Activated CD4-positive, alpha-beta T cell treated with anti-CD3 and anti-CD28 coated beads, Interleukin-2, amount 50 U/mL, for 24 hours (primary cell): ENCODE measurements at places on chromosomes 2 and 18.

DNA sequence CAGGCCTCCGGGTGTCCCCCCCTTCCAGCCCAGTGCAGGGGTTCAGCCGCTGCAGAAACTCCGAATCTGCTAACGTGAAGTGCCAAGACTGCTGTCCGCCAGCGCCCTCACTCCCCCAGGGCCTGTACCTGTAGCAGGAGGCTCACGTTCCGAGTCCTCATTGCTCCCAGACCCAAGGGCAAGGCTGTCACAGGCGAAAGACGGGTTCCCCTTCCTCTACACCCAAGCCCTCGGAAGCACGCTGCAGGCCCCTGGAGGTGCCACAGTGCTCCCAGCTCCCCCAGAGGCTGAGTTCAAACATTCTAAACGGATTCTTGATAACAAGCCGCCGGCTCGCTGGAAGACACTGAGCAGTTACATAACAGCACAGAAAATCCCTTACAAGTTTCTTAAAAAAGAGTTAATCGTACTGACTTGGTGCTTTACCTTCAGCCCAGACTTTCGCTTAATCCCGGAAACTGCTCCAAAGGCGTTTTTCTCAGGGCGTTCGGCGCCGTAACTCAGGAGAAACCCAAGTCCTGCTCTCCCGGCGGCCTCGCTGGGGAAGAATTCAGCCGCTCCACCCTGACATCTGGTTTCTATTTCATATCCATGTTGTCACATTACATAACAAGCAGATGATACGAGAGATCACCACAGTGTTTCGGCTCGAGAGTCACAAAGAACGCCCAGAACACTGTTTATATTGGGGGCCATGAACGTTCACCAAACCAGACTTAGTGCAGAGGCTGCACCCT, 92.0 kb downstream of the HDAC4 start:
- DNase-seq = no peak

DNA sequence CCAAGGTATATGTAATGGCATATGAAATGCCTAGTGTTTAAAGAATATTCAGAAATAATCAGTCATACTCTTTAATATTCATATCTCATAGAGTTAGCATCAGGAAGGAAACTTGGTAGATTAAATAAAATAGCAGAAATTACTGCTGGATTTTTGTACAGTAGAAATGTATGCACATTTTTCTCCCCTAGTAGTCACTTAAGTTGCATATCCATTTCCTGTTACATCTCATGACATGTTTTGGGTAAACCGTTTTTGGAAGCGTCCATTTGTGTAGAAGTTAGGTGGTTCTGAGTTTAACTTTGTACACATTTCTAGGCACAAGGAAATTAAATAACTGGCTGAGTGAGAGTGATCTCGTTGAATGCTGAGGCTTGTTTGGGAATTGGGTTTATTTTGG, 21.9 kb downstream of the NEDD4L start:
- no peak for DNase-seq

GRCh38 chr2:74789271-74789670, 44.7 kb upstream of the HK2 start:
- DNase-seq = no peak

DNA sequence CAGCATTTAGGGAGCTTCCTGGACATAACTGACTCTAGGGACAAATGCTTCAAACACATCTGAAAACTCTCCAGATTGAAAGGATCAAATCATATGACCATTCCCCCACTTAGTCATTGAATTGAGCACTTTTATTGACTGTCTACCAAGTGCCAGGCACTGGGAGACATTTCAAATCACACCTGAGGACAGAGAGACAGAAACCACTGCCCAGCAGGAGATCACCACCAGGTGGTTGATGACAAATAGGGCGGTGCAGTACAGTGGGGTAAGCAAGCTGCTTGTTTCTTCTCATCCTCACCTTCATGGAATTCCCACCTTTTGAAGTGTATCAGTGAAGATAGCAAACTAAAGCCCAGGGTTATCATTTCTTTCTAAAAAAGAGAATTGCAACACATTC, 19.0 kb upstream of the CXCR4 start:
- DNase-seq = no peak

DNA sequence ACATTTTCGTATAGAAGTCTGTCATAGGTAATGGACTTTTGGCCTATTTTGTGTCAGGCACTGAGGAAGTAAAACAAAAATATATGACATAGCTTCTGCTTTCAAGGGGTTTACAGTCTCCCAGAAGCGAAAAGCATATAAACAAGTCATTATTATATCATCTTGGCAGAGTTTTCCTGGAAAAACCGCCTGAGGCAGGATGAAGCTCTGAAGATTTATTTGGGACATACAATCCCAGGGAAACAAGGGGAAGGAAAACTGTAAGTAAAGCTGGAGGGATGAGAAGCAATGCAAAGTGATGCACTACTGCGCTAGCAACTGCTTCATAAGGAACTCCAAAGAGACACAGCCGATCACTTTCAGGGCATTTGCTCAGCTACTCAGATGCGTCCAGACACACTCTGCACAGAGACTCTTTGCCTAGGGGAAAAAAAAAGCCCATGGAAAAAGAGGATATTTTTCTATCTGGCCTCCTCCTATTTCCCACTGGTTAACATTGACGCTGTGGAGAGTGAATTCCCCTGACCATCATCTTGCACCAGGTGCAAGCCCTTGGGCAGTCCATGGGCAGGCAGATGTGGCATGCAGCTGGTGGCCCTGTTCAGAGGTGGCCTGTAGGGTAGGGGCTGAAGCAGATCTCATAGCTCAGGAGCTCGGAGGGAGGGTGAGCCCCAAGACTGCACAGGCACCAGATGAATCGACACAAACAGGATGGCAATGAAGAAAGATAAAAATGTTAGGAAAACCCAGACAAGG, 158.1 kb downstream of the METTL4 start:
- DNase-seq = no peak

- no peak for DNase-seq
Measured at GRCh38 chr2:127560201-127560930, 24.9 kb downstream of the MYO7B start.

- no peak for DNase-seq
Measured at GRCh38 chr2:1472350-1472749, 59.1 kb downstream of the TPO start.

- no peak for DNase-seq
Measured at GRCh38 chr2:184302506-184302905, 295.8 kb upstream of the ZNF804A start.
